ENCODE measurements at places on chromosomes 2 and 18.

- DNase-seq: no peak
Observed at GRCh38 chr2:172311921-172312345, 115.5 kb upstream of the ITGA6 start.

GRCh38 chr2:121200419-121201315 lies 84.3 kb downstream of the TFCP2L1 start:
- DNase-seq: no peak

- DNase-seq: no peak
Observed at GRCh38 chr2:673016-673415, 4.2 kb downstream of the TMEM18 start.

DNA sequence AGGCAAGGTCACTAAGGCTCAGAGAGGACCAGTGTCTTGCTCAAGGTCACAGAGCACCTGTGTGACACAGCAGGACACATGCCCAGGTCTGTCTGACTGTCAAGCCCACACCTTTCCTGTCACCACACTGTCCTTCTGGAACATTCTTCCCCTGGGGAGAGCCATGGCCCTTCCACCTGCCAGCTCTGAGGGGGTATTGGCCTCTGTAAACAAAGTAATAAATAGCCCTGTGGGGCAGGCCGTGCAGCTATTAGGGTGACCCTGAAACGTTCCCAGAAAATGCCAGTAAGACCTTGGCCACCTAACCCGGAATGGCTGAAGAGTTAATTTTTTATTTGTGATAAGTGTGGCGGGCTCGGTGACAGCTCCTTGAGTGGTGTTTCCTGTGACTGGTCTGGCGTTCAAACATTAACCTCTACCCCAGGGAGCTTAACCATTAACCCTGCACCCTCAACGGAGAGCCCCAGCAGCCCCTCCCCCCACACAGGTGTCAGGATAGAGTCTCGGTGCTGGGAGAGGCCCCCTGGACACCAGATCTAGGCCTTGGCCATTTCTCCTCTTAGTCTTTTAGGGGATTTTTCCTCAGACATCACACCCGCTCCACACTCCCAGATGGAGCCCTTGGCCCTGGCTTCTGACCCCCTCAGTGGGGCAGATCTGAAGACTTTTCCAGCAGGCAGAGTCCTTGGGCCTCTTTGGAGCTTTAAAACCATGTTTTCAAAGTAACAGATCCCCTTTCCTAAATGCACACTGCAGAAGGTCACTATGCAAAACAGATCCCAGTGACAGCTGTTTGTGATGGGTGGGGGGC lies 36.6 kb downstream of the SCTR start:
- DNase-seq: no peak

DNA sequence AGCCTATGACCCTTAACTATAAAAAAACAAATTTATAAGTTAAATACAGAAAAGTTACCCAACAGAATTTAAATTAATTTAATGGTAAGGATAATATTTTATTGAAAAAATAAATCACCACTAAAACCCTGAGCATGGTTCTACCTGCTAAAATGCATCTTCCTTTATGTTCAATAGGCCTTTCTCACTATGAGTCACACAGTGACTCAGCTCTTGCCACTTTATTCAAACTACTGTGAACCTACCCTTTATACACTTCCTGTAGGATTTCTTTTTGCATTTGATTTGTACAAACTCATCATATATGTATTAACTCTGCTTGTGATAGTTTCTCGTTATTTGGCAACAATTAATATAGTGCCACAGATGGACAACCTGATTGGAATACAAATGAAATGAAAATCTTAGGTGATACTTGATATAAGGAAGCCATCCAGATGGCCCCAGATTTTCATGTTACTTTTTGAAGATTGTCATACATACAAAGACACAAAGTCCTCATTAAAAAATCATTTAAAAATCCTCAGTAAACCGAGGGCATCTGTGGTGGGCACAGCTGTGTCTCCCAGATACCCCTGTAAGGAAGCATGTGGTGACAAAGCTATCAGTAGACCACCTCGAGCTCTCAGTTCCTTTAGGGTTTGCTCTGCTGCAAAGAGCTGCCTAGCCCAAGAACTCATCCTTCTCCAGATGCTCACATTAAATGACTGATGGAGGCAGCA lies 55.2 kb upstream of the COBLL1 start:
- no peak for DNase-seq

GRCh38 chr2:182043861-182044260 lies 58.2 kb downstream of the PPP1R1C start:
- DNase-seq: no peak

DNA sequence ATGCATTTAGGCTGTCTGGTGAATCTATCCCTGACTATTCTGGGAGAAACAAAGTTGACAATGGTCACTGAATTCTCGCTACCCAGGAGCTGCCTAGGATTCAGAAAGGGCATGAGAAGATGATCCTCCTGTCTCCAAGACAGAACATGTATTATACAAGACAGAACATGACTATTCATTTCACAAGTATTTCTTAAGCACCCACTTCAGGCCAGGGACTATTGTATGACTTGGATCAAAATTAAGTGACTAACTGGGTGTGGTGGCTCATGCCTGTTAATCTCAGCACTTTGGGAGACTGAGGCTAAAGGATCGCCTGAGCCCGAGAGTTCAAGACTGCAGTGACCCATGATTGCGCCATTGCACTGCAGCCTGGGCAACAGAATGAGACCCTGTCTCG lies 235.8 kb upstream of the RAB12 start:
- DNase-seq: no peak

DNA sequence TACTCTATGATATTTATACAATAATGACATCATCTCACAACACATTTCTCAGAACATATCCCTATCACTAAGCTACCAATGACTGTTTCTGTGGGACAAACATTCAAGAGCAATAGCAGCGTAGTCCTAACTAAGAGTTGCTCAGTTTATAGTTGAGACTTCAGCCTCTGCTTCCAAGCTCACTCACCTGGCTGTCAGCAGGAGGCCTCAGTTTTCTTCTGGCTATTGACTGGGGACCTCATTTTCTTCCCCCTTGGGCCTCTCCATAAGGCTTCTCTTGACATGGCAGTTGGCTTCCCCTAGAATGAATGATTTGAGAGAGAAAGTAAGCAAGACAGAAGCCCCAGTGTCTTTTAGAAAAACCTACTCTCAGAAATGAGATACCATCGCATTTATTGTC lies 85.9 kb downstream of the ARMC9 start:
- no peak for DNase-seq

DNA sequence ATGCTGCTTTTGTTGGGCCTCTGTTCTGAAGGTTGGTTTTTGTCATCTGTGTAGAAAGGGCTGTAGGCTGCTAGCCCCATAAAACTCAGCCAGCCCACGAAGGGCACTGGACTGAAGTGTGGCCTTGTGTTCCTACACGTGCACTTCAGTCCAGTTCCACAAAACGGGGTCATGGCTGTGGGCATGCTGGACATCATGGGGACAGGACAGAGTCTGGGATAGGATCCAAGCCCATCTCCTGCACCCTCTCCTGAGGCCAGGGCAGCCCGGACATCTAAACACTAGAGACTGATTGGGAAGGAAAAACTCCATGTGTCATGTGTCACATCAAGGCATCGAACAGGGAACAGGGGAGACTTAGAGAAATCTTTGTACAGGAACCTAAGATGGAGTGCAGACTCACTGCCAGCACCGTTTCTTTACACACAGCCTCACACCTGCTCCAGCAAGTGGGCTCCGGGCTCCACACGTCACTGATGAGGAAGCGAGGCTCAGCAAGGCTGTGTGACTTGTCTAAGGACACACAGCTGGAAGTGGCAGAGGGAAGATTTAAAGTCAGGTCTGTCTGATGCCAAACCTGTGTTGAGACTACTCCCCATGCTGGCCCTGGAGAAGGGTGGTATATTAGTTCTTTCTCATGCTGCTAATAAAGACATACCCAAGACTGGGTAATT lies 74.8 kb upstream of the BCL2L11 start:
- DNase-seq: no peak

- DNase-seq: no peak
Observed at GRCh38 chr2:203973000-203973399, 36.4 kb downstream of the ICOS start.

- no peak for DNase-seq
Observed at GRCh38 chr2:214504599-214505376, 93.9 kb downstream of the VWC2L start.

DNA sequence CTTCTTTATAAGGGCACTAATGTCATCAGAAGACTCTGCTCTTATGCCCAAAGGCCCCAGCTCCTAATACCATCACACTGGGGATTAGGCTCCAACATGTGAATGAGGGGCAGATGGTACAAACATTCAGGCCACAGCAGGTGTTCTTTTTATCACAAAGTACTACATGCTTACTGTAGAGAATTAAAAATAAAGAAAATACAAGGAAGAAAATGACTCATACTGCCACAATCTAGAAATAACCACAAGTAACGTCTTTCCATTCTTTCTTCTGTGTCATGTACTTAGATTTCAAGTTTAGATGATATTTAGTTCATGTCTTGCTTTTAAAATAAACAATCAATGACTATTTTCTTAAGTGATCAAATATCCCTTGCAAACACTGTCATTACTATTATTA lies 100.3 kb upstream of the NEDD4L start:
- DNase-seq: no peak

All from stimulated activated CD8-positive, alpha-beta memory T cell treated with anti-CD3 and anti-CD28 coated beads, Interleukin-15, amount 100 ng/mL, for 1 hour (primary cell).